Caco-2 (cell line): ENCODE measurements at places on chromosomes 7 and 10. TPM values are rescaled to one million over a fixed set of nuclear protein-coding genes. Genes with fewer than 3 reads are reported as not detected.
A peak's percentile ranks its signal among the peaks of the same experiment; 100 is the strongest.

DNA sequence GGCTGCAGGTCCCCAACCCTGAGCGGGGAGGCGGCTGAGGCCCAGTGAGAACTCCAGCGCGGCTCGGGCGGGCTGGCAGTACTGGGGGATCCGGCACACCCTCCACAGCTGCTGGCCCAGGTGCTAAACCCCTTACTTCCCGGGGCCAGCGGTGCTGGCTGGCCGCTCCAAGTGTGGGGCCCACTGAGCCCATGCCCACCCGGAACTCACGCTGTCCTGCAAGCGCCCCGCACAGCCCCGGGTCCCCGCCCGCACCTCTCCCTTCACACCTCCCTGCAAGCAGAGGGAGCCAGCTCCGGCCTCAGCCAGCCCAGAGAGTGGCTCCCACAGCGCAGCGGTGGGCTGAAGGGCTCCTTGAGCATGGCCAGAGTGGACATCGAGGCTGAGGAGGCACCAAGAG is 25.0 kb downstream of the RNF133 start:
- peaks cover 15% of the 10 kb centered on the region for H3K4me1 ChIP-seq
- no peak overlapping the region for H3K27ac ChIP-seq

The RSBN1L gene
- total RNA-seq = 21.4 and 25.3 TPM in 2 replicates

DNA sequence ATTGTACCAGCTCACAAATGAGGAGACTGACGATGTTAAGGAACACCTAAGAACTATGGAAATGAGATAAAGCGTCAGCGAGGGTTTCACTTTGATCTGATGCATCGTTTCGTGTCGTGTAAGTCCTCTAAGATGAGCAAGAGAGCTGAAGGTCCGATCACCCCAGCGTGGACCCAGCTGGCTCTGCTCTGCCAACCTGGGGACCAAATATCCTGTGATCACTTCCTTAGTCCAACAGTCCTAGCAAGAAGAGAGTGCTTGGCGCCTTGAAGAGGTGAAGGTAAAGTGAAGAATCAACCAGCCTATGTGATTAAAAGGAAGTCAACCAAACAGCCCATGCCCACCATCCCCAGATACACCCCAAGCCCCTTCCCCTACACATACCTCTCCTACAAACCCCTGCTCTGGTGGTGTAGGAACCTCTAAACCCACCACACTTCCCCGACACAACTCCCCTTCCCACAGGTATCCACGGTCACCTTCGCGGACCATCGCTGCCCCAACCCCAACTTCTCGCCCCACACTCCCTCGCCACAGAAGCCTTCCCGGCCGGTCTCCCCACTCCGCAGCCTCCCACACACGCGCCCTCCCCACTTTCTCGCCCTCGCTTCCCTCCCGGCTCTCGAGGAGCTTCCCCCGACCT is 722 bp downstream of the UPF2 start:
- no peaks in the 10 kb centered on the region for H3K36me3 ChIP-seq
- no peaks in the 10 kb centered on the region for H3K27me3 ChIP-seq
- no peak for DNase-seq
- H3K4me3 ChIP-seq = peak overlapping the region; percentile 94

DNA sequence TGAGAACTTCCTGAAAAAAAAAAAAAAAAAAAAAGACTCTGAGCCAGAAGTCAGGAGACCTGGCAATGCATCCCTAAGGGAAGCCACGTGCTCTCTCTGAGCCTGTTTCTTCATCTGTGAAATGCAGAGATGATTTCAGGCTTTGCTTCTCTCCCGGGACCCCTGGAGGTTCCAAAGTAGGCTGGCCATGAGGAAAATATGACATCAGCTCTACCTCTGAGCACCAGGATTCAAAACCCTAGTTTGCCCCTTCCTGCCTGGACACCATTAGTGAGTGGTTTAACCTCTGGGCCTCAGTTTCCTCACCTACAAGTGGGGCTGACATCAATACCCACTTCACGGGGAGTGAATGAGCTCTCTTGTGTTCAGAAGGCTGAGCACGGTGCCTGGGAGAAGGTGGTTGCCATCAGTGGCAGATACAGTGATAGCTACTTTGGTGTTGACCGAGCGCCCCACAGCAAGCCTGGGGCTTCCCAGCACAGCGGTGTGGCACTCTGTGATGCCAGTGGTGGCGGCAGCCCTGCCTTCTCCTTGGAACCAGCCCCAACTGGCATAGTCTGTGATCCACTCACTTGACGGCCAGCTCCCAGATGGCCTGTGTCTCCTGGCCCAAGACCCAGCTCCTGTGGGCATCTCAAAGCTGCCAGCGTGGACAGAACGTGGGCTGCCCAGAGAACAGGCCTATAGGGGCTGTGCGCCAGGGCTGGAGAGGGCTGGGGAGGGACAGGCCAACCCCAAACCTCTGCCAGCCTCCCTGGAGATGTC is 153.1 kb upstream of the UNC5B start:
- no peaks in the 10 kb centered on the region; the same call in 1 of the 2 replicates for H3K27me3 ChIP-seq
- H3K27ac ChIP-seq = no peak overlapping the region
- no peaks in the 10 kb centered on the region for H3K36me3 ChIP-seq
- no peak overlapping the region for H3K4me3 ChIP-seq

- no peaks in the 10 kb centered on the region for H3K27me3 ChIP-seq
- 0 out of 2 replicates have a peak, but pooled peaks cover 3% of the 10 kb centered on the region for H3K36me3 ChIP-seq
- peak overlapping the region; percentile 42 for H3K27ac ChIP-seq
- H3K4me1 ChIP-seq = no peaks in the 10 kb centered on the region
- no peak overlapping the region for H3K4me3 ChIP-seq
Measured at GRCh38 chr10:5482016-5482415, 17.4 kb downstream of the CALML5 start.

DNA sequence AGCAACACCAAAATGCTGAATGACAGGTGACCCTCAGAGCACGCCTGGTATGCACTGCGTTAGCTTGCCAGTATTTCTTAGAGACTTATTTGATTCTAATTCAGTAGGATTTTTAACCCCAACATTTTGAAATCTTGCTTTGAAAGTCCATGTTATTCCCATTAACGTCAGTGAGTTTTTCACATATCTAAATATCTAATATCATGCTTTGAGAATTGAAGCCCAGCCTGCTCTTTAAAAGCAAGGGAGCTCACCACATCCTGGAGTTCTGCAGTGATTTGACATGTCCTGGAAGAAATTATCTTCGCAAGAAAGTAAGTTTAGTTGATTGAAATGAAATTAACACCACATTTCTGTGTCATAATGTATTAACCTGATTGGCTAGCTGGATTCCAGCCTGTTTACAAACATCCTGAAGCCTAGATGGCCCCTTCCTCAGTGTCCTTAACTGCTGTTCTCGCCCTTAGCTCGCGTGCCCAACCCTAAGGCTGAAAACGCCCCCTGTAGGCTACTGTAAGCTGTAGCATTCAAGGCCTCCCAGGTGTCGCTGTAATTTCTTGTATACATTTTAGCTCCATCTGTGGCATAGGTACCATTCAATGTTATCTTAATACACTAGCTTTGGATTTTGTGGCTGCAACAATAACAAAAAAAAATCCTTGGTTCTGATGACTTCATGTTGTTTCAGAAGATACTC is 191.5 kb downstream of the MGMT start:
- no peak for DNase-seq
- H3K27ac ChIP-seq = no peak overlapping the region
- H3K4me1 ChIP-seq = no peaks in the 10 kb centered on the region
- H3K27me3 ChIP-seq = no peaks in the 10 kb centered on the region

- no peak overlapping the region for H3K4me3 ChIP-seq
- no peaks in the 10 kb centered on the region for H3K27me3 ChIP-seq
- no peak for DNase-seq
Measured at GRCh38 chr7:151376218-151376902, 33.5 kb downstream of the WDR86 start.

The IGFBP1 gene
- 0.23 TPM in 1 of 2 replicates, not detected in the other for total RNA-seq

The KAZALD1 gene
- 41.3 and 42.3 TPM in 2 replicates for total RNA-seq

- no peak overlapping the region for H3K4me3 ChIP-seq
- peaks cover 11% of the 10 kb centered on the region for H3K36me3 ChIP-seq
- peak overlapping the region; percentile 90 for H3K27ac ChIP-seq
- DNase-seq = no peak
- peaks cover 42% of the 10 kb centered on the region for H3K4me1 ChIP-seq
Measured at GRCh38 chr10:8073691-8074416, 19.4 kb downstream of the GATA3 start.

DNA sequence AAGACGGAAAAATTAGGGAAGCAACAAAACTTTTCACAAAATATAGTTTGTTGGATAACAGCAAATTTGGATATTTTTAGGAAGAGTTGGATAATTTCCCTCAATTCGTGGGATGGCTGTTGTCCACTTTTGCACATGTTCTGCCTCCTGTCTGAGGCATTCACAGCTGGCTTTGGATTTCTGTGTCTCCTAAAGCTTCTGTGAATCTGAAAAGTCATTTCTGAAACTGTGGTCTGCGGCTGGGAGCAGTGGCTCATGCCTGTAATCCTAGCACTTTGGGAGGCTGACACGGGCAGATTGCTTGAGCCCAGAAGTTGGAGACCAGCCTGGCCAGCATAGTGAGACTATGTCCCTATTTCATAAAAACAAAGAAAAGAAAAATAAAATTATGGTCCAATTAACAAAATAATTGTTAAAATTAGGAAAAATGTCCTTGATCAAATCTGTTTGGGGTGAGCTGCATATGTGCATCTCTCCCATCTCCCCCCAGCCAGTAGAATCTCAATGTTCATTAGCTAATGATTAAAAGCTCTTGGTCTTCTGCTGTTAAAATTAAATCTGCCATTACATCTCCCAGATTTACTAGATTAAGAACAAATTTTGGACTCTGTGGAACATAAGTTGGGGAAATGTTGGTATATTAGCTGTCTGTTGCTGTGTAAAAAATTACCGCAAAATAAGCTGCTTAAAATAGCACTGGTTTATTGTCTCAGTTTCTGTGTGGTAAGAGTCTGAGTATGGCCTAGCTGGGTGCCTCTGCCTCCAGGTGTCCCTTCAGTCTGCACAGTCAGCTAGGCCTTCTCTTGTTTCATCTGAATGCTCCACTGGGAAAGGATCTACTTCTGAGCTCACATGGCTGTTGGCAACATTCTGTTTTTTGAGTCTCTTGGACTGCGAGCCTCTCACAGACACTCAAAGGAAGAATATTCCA is 332.0 kb upstream of the FZD1 start:
- H3K4me3 ChIP-seq = no peak overlapping the region
- no peaks in the 10 kb centered on the region for H3K27me3 ChIP-seq
- DNase-seq = no peak

- no peaks in the 10 kb centered on the region; the same call in 1 of the 2 replicates for H3K27me3 ChIP-seq
- DNase-seq = no peak
- H3K27ac ChIP-seq = no peak overlapping the region
- H3K4me1 ChIP-seq = no peaks in the 10 kb centered on the region
Measured at GRCh38 chr10:104429846-104430245, 76.2 kb downstream of the CFAP58 start.

DNA sequence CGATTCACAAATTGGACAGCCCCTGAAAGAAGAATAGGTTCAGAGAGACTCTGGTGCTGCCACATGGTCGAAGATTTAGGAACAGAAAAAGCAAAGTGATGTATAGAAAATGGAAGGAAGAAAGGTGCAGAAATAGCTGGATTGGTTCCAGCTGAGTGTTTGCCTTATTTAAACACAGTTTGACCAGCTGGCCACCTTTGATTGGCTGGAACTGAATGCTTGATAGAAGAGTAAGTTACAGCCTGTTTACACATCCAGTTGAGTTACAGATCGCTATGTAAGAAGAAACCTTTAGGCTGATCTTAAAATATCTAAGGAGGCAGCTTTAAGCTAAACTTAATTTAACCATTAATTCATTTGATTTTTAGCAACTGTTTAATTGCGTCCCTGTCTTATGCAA is 40.3 kb upstream of the KAT6B start:
- no peaks in the 10 kb centered on the region for H3K4me1 ChIP-seq
- no peaks in the 10 kb centered on the region for H3K36me3 ChIP-seq
- H3K27ac ChIP-seq = no peak overlapping the region
- DNase-seq = no peak
- H3K27me3 ChIP-seq = no peaks in the 10 kb centered on the region

- H3K4me1 ChIP-seq = no peaks in the 10 kb centered on the region
- H3K27me3 ChIP-seq = no peaks in the 10 kb centered on the region
- no peaks in the 10 kb centered on the region for H3K36me3 ChIP-seq
Measured at GRCh38 chr10:3319811-3320226, 147.2 kb upstream of the PITRM1 start.

DNA sequence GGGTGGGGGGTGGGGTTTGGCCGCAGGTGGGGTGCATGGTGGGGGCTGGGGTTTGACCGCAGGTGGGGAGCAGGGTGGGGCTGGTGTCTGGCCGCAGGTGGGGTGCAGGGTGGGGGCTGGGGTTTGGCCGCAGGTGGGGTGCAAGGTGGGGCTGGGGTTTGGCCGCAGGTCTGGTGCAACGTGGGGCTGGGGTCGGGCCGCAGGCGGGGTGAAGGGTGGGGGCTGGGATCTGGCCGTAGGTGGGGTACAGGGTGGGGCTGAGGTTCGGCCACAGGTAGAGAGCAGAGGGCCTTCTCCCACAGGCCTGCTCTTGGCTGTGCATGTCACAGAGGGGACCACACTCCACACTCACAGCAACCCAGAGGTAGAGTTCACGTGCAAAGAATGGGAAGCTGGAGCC is 586.6 kb downstream of the PTPRN2 start:
- H3K27me3 ChIP-seq = no peaks in the 10 kb centered on the region
- no peak for DNase-seq
- no peak overlapping the region for H3K27ac ChIP-seq

The MDH2 gene
- total RNA-seq = 302 and 313 TPM in 2 replicates

DNA sequence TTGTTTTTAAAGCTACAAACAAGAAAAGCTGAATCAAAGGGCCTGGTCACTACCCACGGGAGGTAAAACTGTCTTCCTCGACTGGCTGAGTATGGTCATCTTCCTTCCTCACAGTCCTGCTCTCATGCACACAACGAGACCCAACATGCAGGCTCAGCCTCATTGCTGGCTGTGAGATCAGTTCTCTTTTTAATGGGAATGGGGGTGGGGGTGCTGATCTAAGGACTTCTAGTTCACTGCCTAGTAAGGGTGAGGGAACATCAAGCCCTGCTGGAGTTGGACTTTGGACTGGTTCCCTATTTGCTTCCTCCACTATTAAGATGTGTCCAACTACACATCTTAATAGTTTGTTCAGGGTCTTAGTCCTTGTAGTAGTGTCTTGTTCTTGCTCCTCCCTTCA is 48.2 kb downstream of the ABCB4 start:
- no peak overlapping the region for H3K4me3 ChIP-seq
- no peak overlapping the region for H3K27ac ChIP-seq
- no peak for DNase-seq

The SNX10 gene
- 7.6 and 8.8 TPM in 2 replicates for total RNA-seq

The GJD4 gene
- total RNA-seq = 0.18 TPM in 1 of 2 replicates, not detected in the other

- DNase-seq = no peak
- no peaks in the 10 kb centered on the region; the same call in 1 of the 2 replicates for H3K27me3 ChIP-seq
- H3K4me3 ChIP-seq = no peak overlapping the region
- H3K4me1 ChIP-seq = no peaks in the 10 kb centered on the region
Measured at GRCh38 chr7:143013893-143014292, 13.0 kb downstream of the OR9A2 start.

The NPC1L1 gene
- total RNA-seq = 5.9 and 6.5 TPM in 2 replicates

GRCh38 chr10:76291885-76292284 is 860.5 kb downstream of the LRMDA start:
- no peak overlapping the region for H3K4me3 ChIP-seq
- no peaks in the 10 kb centered on the region for H3K36me3 ChIP-seq

DNA sequence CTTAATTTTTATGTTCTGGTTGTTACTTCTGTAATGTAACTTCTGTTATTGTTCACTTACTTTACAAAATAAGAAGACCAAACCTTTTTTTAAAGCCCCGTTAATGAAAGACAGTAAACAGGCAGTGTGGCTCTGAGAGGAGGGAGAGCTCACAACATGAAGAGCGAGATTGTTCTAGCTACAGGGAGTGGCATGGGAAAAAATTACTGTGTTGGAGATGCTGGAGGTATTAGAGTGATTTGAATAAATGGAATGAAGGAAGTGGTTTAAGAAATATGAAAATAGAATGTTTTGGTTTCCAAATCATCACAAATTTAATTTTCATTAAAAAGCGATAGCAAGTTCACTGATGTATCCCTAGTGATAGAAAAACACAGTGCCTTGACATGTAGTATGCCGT is 31.8 kb downstream of the REEP3 start:
- H3K4me1 ChIP-seq = peaks cover 15% of the 10 kb centered on the region
- no peak overlapping the region for H3K27ac ChIP-seq
- no peaks in the 10 kb centered on the region for H3K27me3 ChIP-seq
